A549 (cell line): ENCODE measurements at places on chromosomes 13 and 19.

DNA sequence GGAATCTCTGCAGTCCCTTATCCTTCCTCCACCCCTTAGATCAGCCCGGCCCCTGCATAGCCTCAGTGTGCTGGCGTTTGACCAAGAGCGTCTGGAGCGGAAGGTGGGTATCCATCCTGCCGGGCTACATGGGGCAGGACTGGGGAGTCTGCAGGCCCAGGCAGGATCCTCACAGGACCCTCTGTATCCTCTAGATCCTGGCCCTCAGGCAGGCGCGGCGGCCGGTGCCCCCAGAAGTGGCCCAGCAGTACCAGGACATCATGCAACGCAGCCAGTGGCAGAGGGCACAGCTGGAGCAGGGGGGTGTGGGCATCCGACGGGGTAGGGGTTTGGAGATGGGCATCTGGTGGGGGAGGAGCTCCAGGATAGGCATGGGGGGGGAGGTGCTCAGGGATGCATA, 8.9 kb downstream of the PODNL1 start:
- no peak for DNase-seq

DNA sequence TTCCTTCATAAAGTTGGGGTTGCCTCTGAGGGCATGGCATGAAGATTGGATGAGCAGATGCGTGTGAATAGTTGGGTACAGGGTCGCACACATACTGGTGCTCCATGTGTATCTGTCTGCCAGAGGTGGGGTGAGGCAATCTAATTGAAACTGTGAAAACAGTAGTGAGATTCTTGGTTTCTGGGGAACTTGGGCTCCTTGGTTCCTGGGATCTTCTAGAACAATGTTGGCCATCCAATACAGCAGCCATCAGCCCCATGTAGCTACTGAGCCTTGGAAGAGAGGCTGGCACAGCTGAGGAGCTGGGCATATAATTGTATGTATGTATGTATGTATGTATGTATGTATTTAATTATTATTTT, 616 bp downstream of the FCHO1 start:
- no peak for DNase-seq

DNA sequence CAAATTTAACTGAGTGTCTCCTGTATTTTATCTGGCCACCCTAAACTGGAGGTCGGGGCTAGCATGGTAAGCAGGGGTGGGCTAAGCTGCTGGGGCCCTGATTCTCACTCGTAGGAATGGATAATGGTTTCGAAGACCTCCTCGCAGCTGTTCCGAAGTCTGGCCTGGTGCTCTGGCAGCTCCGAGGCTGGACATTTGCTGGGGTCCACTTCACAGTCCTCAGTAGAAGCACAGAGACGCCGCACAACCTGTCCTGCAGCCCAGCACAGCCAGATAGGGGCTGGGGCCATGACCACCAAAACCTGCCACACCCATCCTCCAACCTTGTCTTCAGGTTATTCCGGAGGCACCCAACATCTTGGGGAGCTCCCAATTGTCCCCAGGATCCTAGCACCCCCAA, 6.2 kb upstream of the WIZ start:
- no peak for DNase-seq

DNA sequence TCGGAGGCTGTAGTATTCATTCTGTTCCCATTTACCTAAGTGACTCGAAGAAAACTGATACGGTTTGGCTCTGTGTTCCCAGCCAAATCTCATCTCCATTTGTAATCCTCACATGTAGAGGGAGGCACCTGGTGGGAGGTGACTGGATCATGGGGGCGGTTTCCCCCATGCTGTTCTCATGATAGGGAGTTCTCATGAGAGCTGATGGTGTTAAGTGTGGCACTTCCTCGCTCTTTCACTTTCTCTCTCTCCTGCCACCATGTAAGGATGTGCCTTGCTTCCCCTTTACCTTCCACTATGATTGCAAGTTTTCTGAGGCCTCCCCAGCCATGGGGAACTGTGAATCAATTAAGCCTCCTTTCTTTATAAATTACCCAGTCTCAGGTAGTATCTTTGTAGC, 23.5 kb downstream of the SLAIN1 start:
- DNase-seq = no peak

- DNase-seq = peak; percentile 70
Observed at GRCh38 chr19:48844472-48844871, 8.2 kb upstream of the HSD17B14 start.

- no peak for DNase-seq
Observed at GRCh38 chr13:30871588-30872275, 34.3 kb upstream of the MEDAG start.

GRCh38 chr13:93372856-93373255, 146.2 kb downstream of the GPC6 start:
- DNase-seq = no peak

DNA sequence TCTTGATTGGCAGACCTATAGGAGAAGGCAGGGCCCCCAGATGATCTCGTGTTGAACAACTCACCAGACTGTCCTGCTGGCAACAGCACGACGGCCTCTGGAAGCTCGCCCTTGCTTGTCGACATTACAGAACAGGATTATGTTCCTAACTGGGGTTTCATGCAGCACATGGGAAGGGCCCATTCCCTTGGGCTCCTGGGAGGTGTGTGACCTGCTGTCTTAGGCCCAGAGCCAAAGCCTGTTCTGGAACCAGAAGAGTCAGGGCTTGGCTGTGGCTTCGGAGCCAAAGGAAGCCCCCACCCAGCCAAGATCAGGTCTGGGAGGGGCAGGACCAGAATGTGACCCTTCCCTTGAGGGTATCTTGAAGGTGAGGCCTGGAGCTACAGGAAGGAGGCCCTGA, 36.9 kb downstream of the RGCC start:
- DNase-seq = no peak
